ENCODE measurements at places on chromosomes 12 and 14.

- DNase-seq, result no peak
Measured at GRCh38 chr12:3418609-3419390, 72.2 kb upstream of the PRMT8 start.

GRCh38 chr12:68579254-68579653, 31.4 kb upstream of the RAP1B start:
- DNase-seq, result no peak

GRCh38 chr12:56411781-56412639, 37.2 kb downstream of the TIMELESS start:
- no peak for DNase-seq

DNA sequence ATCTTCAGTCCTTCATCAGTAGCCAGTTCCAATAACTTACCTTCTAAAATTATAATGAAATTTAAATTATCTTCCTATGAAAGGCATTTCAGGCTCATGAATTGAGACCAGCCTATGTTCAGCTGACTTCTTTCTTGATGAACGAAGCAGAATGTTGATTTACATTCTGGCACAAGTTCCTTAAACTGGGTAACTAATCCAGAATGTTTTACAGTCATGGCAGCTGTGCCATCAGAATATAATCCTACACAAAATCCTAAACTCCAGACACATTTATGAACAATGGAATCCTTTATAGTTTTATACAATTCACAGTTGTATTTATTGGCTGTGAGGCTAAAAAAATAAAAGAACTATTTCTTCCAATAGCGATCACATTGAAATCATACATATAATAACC, 97.3 kb upstream of the CPM start:
- DNase-seq, result no peak

GRCh38 chr12:104468371-104468770, 11.6 kb downstream of the CHST11 start:
- no peak for DNase-seq

DNA sequence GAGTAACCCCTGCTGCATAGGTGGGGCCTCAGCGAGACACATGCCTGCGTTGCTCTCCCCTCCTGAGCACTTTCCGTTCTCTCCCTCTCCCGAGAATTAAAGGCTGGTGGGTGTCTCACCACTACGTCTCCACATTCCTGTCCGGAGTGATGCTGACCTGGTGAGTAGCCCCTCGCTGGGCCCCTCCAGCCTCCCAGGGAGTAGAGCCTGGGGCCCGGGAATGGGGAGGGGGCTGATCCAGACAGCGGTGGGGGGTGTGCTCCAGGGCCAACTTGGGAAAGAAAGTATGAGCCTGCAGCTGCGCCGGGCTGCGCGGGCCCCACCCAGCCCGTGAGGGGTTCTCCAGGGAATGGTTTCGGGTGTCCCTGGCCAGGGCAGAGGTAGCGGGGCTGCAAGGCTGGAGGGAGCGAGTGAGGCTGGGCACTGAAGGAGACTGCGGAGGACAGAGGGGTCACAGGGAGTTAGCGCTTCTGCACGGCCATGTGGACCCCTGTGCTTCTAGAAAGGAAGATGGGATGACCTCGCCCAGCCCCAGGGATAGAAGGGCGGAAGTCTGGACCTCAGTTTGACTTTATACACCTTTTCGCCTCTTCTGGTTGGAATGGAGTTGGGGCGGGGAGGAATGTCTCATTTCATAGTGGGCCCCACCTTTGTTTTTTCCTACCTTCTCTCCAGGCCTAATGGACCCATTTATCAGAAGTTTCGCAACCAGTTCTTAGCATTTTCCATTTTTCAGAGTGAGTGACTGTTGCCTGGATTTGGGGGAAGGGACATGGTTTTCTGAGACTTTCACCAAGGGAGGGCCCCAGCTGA, 22.5 kb downstream of the RHOF start:
- DNase-seq, result peak; percentile 57

DNA sequence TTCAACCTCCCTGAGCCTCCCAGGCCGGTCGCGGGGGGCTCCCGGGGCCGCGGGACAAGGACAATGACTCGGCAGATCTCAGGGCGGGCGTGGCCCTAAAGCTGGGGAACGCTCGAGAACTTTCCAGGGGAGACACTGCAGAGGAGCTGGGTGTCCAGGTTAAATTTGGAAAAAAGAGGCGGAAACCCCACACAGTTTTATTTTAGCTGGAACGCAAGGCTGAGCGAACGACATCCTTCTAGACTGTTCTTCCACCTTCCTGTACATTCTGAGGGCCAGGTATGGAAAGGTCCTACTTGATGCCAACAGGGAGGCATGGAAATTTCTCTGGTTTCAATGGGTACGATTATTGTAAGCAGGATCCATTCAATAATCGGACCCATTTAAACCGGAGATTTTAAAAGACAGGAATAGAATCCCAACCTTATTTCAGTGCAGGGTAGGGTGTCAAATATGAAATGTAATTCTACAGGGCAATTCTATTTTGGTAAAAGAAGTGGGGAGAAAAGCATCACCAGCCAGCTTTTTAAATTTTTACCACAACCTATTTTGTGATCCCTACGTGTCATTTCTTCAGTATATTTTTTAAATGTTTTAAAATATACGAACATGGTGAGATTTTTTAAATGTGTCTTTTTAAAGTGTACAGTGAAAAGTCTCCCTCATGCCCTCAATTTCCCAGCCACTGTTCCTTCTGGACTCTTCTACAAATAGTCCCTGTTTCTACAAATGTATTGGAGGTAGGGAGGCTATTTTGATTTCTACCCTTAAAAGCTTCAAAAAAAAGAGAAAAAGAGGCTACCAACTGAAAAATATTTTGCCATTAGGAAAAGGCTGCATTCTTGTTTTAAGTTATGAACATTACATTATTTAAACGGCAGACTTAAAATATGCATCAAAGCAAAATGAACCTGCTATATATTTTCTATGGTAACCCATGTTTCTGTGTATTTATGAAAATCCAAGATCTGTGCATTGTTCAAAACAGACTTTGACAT, 1.1 kb upstream of the UBC start:
- no peak for DNase-seq

DNA sequence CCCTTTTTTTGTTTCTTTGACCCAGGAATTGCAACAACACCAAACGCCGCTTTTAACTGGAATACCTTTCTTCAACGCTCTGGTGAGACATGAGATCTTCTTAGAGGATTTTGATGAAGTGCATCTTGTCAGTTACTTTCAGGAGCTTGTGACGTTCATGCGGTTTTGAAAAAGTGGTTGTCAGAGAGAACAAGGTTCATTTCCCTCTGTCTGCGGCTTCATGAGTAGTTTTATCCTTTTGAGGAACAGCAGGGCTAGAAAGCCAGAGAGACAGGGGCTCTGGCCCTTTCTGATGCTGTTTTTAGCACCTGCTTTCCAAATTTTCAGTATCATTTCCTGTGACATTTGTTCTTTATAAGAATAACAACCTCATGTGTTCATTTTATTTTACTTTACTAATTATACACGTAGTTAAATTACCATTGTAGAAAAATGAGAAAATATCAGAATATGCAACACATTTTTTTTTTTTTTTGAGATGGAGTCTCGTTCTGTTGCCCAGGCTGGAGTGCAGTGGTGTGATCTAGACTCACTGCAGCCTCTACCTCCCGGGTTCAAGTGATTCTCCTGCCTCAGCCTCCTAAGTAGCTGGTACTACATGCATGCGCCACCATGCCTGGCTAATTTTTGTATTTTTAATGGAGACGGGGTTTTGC, 61.8 kb downstream of the GLT1D1 start:
- DNase-seq, result no peak

- peak; percentile 34 for DNase-seq
Measured at GRCh38 chr12:112974904-112975303, 3.4 kb upstream of the OAS2 start.

DNA sequence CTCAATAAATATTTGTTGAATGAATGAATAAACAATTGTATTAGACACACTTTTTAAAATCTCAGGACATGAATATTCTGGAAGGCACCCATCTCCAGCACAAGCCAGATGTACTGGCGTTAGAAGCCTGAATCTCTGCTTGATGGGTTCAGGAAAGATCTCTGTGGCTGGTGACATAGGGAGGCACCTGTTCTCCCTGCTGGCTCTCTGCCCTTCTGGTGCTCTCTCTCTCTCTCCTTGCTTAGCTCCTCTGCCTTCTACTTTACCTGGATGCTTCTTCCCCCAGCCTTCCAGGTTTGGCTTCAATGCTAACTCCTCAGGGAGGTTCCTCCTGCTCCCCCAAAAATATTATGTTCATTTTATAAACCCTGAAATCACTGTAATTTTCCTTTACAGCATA, 1.5 kb downstream of the CYP46A1 start:
- no peak for DNase-seq

- DNase-seq, result no peak
Measured at GRCh38 chr12:32290411-32290810, 108.9 kb upstream of the FGD4 start.

DNA sequence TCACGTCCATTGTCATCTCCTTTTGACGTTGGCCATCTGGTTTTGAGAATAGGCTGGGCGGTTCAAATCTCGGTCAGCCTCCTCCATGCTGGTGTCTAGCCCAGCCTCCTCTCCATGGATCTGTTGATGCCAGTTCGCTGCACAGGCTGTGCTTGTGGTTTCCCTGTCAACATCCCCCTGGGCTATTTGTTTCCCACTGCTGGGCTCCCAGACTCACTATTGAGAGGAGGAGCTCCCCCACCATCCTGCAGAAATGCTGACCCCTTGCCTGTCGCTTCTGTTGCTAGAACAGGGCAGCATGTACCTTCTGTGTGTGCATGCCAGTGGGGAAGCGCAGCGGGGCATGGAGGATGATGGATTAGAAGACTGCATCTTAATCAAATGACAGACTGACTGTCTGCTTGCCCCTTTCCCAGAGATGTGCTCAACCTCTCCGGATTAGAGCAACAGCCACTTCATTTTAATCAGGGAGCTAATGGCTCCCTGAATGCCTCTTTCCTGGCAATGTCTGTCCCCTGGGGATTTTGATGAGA, 170.5 kb downstream of the TSPAN9 start:
- DNase-seq, result no peak

DNA sequence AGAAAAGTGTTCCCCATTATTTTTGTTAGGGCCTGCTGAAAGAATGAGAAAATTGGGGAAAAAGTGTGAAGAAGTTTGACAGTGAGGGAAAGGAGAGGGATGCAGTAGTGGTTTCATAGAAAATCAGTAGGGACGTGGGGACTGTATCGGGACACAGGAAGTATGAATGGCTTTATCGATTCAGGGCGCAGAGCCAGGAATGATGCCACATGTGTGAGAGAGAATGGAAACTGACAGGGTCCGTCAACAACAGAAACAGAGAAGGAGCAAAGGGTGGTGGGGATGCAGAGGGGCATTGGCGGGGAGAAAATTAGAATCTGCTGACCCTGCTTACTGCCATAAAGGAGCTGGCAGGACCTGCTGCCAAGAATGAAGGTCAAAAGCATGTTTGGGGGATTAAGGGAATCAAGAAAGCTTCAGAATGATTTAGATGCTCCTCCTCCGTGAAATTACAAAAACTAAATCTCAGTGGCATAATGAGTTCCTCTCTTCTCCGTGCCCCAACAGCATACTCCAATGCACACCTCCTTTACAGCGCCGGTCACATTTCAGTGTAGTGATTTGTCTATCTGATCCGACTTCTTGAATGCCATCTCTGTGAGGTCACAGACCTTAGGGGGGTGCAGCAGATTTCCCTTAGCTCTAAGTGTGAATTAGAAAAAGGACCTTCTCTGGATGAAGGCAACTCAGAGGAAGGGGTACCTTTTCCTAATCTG, 92.6 kb downstream of the EMP1 start:
- DNase-seq, result no peak

- DNase-seq, result no peak
Measured at GRCh38 chr12:22051114-22051698, 5.2 kb downstream of the CMAS start.

- DNase-seq, result no peak
Measured at GRCh38 chr12:124211753-124212152, 83.1 kb upstream of the RFLNA start.

DNA sequence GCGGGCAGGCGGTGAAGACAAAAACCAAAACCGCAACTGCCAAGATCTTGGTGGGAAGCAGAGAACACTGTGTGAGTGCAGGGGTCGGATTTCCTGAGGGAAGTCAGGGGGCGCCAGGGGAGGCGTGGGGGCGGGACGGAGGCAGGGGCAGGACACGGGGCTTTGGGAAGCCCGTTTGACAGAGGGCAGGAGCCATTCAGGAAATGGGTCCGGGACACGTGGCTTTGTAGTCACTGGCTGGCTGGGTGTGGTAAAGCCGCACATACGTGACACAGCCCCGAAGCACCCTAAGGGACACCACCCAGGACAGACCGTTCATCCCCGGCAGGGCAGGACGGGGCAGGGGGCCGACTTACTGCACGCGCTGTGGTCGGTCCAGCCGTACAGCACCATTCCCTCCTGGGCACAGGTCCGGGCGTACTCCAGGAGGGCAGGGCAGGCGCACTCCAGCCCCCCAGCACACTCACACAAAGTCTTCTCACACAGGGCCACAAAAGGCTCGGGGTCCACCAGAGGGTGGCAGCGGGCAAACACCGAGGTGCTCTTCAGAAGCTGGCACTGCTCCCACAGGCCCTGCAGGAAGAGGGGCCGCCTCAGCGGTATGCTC, 49.4 kb downstream of the VWF start:
- DNase-seq, result no peak

DNA sequence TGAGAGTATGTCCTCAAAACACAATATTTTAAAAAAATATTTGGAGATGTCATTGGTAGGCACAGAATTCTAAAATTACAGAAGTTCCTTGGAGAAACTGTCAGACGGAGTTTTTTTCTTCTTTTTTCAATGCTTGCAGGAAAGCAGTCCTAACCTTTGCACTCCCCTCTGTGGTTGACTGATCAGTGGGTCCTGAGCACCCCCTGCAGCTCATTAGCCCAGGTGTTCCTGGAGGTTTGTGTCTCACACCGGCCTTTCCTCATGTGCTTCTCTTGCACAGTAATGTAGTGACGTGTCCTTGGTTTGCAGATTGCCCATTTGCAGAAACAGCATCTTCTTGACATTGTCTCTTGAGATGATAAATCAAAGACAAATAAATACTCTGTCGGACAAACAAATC, 513.0 kb downstream of the TMEM121 start:
- DNase-seq, result no peak

- no peak for DNase-seq
Measured at GRCh38 chr14:24145690-24146452, 539 bp downstream of the PSME2 start.

GRCh38 chr14:59376686-59377085, 88.5 kb downstream of the GPR135 start:
- no peak for DNase-seq

DNA sequence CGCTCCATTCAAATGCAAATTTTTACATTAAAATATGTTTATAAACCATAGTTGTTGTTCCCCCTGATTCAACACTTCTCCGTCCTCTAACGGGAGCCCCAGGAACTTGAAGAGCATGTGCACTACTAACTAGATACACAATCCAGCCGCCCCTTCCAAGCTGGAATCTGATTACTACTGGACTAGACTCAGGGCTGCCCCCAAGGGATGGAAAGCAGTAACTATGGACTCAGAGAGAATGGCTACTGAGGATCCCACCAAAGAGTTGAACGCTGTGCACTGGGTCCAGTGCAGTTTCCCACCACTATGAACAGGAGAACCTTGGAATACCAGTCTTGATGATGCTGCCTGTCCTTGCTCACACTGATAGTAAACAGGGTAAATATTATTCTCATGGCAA, 48.6 kb upstream of the PCNX1 start:
- DNase-seq, result no peak
